ENCODE measurements at places on chromosomes 2 and 18.

DNA sequence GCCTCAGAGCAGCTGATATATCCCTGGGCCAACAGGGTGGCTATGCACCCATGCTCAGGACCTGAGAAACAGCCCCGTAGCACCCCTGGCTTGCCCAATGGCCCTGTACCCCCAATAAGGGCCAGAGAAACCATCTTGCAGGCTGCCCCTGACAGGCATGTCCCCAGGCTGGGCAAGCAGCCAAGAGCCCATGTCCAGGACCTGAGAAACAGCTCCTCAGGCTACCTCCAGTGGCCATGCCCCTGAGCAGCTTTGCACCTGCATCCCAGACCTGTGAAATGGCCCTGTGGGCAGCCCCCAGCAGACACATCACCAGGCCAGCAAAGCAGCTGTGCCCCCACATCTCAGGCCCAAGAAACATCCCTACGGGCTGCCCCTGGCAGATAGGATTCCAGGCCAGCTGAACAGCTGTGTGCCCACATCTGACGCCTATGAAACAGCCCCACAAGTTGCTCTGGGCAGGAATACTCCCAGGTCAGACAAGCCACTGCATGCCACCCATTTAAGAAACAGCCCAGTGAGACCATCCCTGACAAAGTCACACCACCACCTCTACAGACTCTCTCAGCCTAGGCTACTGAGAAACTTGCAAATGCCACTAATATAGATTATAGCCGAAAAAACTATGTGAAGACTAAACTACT, 84.1 kb downstream of the TMEM237 start:
- DNase-seq = no peak

DNA sequence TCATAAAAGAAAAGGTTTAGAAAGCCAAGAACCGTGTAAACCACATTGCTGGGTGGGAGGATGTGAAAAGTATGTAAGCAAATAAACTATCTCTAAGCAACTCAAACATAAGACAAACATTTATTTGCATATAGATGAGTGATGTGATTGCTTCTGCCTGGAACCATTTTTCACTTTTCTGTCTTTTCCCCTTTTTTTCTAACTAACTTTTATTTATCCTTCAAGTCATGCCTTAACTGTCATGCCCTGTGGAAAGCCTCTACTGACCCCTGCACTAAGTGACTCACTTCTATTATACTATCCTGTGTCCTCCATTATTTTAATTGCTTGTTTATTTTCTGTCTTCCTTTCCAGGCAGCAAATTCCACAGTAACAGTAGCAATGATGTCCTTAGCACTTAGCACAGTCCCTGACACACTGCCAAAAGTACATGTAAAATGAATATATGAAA, 87.5 kb upstream of the CTAGE1 start:
- no peak for DNase-seq

- no peak for DNase-seq
Observed at GRCh38 chr2:188851311-188851710, 122.9 kb upstream of the COL3A1 start.

- DNase-seq = no peak
Observed at GRCh38 chr18:46628206-46628605, 28.8 kb downstream of the LOXHD1 start.

DNA sequence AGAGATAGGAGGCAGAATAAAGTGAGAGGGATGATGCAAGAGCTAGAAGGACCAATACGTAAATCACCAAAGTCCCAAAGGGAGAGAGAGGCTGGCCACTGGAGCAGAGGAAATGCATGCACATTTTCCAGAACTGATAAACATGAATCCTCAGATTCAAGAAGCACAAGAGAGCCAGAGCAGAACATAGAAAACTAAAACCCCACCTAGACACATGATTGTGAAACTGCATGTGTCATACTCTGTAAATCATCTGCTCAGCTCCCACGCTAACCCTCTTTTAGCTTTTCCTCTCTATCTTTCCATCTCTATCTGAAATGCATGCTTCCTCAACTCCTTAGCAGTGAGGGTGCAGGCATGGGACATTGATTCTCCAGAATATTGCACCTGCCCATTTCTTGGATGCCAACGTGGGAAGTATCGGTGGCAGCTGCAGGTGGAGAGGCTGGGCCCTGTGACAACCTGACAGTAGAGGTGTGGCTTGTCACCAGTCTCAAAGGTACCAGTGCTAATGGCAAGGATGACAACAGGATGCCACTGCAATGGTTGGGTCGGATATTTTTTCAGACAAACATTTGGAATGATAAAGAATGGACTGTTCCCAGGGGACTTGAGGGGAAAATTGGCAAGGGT, 89.3 kb upstream of the OTOS start:
- no peak for DNase-seq

DNA sequence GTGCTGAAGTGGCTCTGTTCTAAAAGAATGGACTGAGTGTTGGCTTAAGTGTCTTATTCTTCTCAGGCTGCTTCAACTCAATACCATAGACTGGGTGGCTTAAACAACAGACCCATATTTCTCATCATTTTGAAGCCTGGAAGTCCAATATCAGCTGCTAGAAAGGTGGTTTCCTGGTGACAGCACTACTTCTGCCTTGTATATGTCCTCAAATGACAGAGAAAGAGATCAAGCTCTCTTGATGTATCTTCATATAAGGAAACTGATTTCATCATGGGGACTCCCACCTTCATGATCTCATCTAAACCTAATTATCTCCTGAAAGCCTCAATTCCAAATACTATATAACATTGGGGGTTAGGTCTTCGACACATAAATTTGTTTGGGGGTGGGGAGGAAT, 449.7 kb upstream of the DSEL start:
- no peak for DNase-seq

DNA sequence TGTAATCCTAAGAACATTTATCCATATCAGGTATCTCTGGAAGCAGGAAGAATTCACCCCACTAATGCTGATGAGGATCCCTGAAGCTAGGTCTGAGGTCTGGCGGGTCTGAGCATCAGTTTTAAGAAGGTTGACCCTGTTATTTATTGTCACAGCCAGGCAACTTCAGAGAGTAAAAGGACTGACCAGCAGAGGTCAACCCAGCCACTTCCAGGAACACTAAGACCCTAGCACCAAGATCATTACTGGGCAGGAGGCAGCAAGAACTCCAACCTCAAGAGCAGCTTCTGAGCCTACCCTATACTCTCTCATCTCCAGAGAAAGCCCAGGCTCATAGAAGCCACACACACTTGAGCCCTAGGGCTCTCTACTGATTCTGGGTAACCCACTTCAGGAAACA, 901.4 kb downstream of the DCDC2C start:
- no peak for DNase-seq

DNA sequence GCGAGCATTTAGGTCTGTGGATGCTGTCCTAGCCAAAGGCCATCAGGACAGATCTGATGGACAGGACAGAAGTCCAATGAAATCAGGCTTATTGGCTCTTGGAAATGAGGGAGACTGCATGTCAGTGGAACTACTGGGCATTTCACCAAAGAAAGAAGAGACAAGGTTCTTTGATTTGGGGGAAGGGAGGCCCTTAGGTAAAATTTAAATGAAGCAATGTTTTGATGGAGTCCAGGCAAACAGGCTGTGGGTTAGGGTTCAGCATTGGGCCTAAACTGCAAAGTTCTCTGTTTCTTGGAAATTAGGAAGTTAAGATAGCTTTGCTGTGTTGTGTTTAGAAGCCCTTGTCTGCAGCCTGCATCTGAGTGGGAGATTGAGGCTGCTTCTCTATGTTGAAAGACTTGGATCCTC, 31.6 kb upstream of the RNF149 start:
- no peak for DNase-seq

GRCh38 chr2:168495524-168495923, 39.5 kb downstream of the CERS6 start:
- DNase-seq = no peak

DNA sequence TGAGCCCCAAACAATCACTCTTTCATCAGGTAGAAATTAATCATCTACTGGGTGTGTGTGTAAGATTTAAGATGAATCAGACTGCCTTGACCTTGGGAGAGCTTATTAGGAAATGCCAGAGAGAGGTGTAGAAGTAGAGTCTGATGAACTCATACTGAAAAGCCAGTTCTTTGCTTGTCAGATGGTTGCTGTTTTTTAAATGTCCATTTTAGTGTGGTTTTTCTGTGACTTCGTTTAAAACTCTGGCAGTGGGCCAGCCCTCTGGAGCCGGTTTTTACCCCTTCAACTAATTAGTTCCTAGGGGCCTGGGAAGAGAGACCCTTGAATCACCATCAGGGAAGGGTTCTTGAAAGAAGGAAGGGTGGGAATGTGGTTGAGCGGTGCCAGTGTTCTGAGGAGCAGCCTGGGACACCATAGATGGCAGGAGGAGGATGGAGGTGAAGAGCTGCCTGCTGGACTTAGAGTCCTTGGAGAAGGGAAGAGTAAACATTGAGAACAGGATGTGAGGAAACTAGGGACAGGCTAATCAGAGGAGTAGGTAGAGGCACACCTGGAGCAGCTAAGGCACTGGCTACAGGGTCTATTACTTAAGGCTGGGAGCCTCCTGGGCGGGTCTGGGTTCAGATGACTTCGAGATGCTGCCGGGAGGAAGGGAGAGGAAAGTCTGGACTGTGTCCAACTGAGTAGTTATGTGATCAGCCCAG, 66.1 kb downstream of the LRRFIP1 start:
- DNase-seq = peak; percentile 40

GRCh38 chr2:161112908-161113307, 47.3 kb upstream of the TANK start:
- no peak for DNase-seq

- DNase-seq = no peak
Observed at GRCh38 chr2:198077477-198077876, 273.1 kb downstream of the PLCL1 start.

DNA sequence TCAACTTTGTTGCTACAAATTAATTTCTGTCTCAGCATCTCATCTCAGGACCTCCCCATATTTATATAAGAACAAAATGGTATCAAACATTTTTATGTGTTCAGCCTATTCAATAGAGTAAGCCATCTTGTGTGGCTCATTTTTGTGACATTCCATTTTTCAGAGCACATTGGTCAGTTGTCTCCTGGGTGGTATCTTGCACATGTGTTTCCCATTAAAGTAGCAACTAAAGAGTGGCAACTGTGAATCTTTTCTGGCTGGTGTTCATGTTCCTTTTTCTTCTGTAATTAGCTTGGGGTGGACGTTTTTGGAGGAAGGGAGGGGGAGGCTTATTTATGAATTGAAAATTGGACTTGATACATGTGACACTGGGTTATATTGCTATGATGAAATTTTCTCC, 45.4 kb upstream of the EFEMP1 start:
- no peak for DNase-seq

DNA sequence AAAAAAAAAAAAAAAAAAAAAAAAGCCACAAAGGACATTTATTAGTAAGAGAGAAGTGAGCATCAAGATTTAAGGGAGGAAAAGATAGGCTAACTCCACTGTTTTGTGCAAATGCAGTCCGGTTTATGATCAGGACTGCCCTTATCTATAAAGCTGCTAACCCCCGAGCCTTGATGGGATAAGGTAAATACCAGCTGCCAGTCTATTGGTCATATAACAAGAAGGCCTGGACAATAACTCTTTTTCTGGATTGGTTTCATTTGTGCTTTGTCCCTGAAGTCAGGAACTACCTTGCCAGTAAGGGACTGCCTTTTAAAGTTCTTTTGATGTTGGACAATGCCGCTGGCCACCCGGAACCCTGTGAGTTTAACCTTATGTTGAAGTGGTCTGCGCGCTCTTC, 15.4 kb downstream of the PTPN4 start:
- no peak for DNase-seq

DNA sequence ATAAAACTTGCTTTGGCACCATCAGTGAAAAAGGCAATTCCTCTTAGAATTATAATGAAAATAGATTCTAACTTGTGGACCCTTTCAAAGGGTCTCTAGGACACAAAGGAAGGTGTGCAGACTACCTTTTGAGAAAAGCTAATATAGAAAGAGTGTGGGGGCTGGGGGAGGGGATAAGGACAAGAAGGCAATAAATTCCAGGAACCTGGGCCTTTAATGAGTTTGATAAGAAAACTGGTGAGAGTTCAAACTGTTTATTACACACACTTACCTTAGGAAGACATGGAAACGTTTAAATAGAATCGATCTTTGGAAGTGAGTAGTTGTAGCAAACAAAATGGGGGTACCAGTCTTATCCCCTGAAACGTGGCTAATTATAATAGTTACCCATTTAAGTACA, 39.6 kb upstream of the PGAP1 start:
- DNase-seq = no peak

DNA sequence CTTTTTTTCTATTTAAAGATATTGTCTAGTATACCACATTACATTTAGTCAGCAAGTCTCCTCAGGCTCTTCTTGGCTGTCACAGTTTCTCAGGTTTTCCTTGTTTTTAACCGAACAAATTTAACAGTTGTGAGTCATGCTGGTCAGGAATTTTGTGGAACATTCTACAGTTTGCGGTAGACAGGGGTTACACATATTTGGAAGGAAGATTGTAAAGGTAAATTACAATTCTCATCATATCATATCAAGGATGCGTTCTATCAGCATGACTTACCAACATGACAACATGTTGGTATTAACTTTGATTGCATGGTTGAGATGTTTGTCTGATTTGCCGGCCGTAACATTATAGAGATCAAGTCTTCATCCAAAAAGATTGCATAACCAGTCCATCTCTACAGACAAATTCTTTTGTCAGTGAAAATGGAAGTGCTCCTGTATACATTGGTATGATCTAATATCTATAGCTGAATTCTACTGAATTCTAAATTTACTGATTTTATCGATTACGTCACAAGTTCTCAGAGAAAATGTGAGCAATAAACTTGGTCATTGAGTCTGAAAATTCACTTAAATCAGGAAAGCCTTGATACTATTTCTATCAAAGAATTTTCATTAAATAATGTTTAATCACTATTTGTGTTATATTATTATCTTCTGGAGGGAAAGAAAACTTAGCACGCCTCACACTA, 664.4 kb upstream of the SLC8A1 start:
- DNase-seq = no peak

- no peak for DNase-seq
Observed at GRCh38 chr2:60407398-60407797, 146.1 kb downstream of the BCL11A start.

- no peak for DNase-seq
Observed at GRCh38 chr2:214750529-214750928, 59.0 kb downstream of the BARD1 start.

DNA sequence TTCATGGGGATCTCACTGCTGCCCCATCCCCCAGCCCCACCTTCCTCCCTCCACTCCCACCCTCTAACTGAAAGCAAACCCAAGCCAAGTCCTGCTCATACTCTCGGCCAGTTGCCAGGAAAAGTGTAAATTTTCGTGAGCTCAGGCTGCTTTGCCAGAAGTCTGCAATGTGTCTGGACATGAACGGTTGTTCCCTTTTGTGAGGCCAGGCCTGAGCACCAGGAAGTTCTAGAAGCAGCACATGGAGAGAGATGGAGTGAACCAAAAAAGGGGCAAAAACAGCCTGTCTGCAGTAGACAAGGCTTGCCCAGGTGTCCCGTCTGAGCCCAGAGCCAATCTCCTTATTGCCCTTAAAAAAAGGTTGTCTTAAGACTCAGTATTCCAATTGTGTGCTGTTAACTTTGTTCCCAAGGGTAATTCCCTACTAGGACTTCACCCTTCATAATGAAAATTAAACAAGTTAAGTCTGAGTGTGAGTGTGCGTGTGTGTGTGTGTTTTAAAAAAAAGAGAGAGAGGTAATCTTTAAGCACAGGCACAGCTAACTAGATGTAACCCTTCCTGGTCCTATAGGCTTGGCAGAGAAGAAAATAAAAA, 247.1 kb downstream of the BCL11A start:
- no peak for DNase-seq

GRCh38 chr2:28674713-28675068, 76.9 kb upstream of the PPP1CB start:
- DNase-seq = no peak

GRCh38 chr2:173854840-173855239, 110.3 kb downstream of the SP3 start:
- DNase-seq = no peak

GRCh38 chr2:74740741-74741431, 86.8 kb downstream of the SEMA4F start:
- no peak for DNase-seq

Data from stimulated activated CD4-positive, alpha-beta T cell treated with anti-CD3 and anti-CD28 coated beads, Interleukin-2, amount 100 ng/mL, for 24 hours (primary cell).